ENCODE measurements at places on chromosomes 3 and 15.

DNA sequence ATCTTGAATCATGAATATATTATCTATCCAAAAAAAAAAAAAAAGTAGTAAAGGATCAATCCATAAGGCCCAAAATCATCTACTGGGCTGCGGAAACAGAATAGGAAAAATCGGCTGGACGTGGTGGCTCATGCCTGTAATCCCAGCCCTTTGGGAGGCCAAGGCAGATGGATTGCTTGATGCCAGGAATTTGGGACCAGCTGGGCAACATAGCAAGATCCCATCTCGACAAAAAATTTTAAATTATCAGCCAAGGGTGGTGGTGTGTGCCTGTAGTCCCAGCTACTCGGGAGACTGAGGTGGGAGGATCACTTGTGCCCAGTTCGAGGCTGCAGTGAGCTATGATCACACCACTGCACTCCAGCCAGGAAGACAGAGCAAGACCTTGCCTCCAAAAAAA is 6.1 kb upstream of the DVL3 start:
- no peak for DNase-seq

DNA sequence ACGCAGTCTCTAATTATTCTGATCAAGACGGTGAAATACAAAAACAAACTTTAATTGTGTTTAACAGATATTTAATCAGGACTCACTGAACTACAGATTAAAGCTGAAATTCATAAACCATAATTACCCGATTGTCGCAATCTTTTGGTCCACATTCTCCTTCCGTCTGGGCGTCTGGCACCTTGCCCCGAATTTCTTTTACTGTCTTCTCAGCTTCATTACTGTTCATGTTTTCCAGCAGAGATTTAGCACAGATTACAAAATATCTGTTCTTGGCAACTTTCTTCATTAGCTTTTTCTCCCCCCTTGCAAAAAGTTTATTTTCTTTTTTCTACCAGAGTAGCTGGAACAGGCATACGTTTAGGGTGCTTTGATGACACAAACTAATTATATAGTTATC is 271.4 kb downstream of the TIGIT start:
- DNase-seq, result peak; percentile 42

DNA sequence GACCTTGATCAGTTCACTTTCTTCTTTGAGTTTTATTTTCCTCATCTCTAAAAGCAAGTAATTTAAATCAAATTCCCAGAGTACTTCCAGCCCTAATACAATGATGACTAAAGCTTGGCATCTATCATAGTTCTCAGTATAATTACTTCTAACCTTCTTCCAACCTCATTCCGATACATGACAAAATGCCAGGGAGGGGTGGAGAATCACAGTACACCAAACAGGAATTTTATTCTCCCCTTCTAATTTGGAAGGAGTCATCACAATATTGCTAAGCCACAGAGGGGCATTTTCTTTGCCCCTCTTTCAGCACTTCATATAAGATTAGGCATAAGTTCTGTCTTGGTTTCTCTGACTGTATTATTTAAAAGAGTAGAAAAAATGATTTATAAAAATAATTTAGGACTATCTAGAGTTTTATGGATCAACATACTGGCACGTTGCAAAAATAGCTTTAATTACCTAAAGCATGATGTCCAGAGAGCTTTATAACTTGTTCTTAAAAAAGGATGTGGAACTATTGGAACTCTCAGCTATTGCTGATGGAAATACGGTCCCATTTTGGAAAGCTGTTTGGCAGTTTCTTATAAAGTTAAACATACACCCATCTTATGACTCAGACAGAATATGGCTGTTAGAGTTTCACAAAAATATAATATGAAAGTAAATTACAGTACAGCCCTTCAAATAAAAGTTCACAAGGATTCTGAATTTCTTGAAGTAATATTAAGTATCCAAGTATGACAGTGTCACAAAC is 86.9 kb upstream of the UBE2E2 start:
- peak; percentile 42 for DNase-seq

GRCh38 chr3:133441867-133442270 is 42.0 kb downstream of the BFSP2 start:
- no peak for DNase-seq

DNA sequence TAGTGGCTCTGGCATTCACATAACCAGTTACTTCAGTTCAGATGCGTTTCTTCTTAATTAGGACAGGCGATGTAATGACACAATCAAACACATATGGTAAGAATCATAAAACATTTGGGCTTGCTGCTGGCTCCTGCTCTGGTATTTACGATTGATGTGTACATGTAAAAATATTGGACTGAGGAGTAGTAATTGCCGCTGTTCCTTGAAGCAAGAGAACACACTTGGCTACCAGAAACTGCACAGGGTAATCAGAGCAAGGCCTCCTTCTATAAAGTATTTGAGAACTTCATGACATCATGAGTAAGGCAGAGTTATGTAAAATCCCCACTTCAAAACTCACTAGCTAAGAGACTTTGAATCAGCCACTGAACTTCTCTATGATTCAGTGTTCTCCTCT is 158.1 kb downstream of the SSR3 start:
- DNase-seq, result peak; percentile 33
